ENCODE measurements at places on chromosomes 2 and 18. TPM values are rescaled to one million over a fixed set of nuclear protein-coding genes. Genes with fewer than 3 reads are reported as not detected.
A peak's percentile ranks its signal among the peaks of the same experiment; 100 is the strongest.

The SERPINB3 gene
- not detected for total RNA-seq

DNA sequence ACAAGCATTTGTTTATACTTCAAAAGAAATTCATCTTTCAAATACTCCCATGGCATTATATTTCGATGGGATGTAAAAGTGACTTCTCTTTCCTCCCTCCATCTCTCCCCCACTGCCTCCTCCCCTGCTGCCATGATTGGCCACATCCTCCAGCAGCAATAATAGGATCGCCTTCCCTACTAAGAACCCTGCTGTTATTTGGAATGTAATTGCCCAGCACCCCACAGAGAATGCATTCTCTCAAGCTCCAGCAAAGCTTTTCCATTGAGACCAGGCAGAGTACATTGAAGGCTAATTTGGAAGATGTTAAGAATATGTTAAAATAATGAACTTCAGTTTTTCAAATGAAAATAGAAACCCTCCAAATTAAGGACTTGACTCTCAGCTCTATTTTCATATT lies 375.4 kb upstream of the ACVR2A start:
- no peak for DNase-seq

DNA sequence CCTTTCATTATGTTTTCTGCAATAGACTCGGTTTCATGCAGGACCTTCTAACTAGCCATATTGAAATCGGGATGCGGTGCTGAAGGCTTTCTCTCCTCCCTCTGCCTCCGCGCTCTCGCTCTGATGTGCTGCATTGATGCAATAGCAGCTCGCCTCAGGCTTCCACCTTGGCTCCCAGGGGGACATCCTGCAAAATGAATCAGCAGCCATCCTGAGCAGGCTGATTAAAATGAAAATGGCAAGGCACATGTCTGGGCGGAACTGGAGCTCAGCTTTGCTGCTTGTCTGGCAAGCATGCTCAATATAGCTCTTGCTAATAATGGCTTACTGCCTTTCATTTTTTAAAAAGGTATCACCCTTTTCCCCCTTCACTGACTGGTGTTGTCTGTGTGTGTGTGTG lies 806 bp upstream of the MYT1L start:
- no peak for DNase-seq

GRCh38 chr2:108125581-108125980 lies 114.2 kb upstream of the SULT1C3 start:
- DNase-seq = no peak

- DNase-seq = peak; percentile 73
Observed at GRCh38 chr2:239216614-239217273, 184.1 kb downstream of the HDAC4 start.

DNA sequence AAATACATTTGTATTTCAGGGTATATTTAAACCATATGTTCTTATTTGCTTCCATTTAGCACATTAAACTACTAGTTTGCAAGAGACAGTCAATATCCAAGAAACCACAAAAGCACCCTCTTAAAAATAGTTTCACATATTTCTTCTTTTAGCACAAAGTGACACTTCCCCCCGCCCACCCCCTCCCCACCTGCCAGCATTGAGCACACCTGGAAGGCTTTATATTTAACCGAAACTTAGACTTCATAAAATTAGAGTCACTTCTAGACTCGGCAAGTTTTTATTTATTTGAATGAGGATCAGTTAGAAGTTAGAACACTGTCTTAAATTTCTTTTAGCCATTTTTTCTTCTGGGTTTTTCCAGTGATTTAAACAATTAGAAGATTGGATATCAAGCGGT lies 355.9 kb upstream of the FIGN start:
- no peak for DNase-seq

GRCh38 chr18:75210274-75211001 lies at the start of gene TSHZ1:
Gene TSHZ1, plus strand, starts transcription at chr18:75210797. Its CDS starts 1,080 bp downstream, at chr18:75211877.
- no peak for DNase-seq

The CXCR1 gene
- 1.1 TPM for total RNA-seq

GRCh38 chr2:186714611-186715010 lies 20.8 kb downstream of the FAM171B start:
- no peak for DNase-seq

DNA sequence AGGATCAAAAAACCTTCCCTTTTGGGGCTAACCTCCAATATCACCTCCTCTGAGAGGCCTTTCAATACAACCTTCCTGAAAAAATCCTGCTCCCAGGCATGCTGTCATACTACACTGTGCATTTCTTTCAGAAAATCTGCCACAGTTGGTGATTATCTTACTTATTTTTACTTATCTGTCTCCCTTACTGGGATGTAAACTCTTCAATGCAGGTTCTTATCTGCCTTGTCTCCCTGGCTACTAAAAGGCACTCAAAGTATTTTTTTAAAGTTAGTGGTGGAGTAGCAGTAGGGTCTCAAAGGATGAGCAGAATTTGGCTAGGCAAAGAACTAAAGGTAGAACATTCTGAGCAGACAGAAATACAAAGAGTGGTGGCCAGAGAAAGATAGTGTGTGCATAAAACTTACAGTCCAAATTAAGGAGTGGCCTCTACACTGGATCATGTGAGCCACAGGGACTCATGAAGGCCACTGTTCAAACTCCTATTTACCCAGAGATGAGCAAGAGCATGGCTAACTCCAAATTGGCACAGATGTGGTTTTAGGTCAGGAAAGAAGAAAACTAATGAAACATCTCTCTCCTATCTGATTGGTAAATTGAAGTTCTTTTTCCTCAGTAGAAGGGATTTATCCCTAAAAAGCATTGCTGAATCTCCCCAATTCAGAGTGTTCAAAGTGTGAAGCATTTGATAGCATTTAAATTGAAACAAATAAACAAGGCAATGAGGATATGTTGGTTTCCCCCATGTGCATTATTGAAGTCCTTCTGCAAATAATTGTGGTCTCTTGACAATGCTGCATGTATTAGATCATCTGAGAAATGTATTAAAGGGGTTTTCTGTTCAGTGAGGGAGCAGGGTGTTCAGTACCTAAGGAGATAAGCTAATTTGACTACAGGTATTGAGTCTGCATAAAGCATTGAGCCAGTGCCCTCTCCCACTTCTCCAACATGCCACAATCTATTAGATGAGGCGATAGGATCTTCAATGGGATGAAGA lies 285.5 kb downstream of the MREG start:
- no peak for DNase-seq

The RAD51AP2 gene
- total RNA-seq = not detected

DNA sequence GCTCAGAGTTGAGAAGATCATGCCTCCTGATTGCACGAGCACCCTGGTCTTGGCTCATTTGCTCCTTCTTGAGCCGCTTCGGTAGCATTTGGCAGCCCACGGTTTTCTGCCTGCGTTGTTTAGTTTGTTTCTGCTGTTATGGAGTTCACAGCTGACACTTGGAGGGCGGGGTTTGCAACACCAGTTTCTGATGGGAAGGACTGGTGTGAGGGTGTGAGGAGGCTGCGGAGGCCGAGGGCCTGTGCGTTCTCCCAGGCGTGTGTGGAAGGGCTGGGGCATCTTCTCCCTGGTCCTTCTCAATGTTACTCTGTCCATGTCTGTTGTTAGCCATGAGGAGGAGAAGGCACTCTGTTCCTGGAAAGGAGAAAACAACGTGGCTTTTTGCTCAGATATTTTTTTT lies 22.9 kb downstream of the NFATC1 start:
- no peak for DNase-seq

GRCh38 chr18:62334120-62334519 lies 9.0 kb downstream of the TNFRSF11A start:
- no peak for DNase-seq

- DNase-seq = no peak
Observed at GRCh38 chr2:150480241-150480640, 7.2 kb downstream of the RND3 start.

The PSMA8 gene
- total RNA-seq = not detected

DNA sequence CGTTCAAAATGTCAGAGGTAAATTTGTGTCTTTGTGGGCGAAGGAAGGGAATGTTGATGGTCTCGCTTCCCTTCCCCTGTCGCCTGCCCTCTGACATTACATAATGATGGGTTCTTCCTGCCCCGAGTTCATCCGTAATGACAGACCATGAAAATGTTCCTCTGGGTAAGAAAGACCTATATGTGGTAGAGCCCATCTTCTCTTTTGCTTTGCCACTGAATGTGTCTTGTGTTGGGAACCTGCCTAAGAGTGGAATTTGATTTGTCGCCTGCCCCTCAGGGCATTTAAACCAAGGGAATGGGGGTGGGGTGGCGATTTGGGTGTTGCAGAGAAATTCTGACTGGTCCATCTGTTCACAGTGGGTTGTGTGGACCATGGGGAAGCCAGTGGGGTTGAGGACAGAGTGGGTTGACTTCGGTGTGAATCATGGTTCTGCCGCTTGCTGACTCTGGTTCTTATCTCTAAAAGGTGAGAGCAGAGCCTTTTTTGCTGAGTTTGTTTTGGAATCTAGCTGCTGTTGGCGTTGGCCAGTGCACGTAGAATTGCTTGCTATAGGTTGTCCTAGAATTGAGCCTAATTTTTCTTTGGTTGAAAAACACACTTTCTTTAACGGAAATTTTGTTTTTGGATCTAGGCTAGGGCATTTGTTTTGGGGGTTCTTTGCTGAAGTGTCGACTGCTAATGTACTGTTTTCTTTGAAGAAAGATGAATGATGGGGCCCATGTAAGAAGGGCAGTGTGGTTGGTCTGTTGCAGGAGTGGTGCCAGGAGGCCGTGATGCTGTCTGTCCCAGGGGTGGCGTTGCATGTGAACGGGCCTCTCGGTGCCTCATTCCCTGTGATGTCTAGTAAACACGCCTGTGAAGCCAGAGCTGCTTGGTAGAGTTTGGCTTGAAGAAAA lies 1.3 kb downstream of the INPP4A start:
- DNase-seq = no peak

The CMPK2 gene
- total RNA-seq = 4.9 TPM

The ANKAR gene
- 14.1 TPM for total RNA-seq

The GPR35 gene
- 1.2 TPM for total RNA-seq

- DNase-seq = no peak
Observed at GRCh38 chr18:26442126-26442525, 106.2 kb downstream of the KCTD1 start.

DNA sequence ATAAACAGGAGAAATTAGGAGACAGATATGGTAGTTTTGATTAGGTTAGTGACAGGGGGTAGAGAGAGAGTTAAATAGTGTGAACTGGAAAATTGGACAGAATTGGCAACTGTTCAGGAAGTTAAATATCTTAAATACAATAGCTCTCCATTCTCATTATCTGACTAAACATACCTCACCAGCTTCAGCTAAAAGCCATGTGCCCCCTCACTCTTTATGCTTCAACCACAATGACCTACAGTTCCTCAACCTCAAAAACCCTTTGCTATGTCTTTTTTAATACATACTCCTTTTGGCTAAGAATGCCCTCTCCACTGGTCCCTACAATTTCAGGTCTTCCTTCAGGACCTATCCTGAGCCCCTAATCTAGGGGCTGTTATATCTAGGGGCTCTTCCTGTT lies 740.2 kb upstream of the ZEB2 start:
- no peak for DNase-seq

- no peak for DNase-seq
Observed at GRCh38 chr2:134852518-134852917, 14.1 kb downstream of the ACMSD start.

DNA sequence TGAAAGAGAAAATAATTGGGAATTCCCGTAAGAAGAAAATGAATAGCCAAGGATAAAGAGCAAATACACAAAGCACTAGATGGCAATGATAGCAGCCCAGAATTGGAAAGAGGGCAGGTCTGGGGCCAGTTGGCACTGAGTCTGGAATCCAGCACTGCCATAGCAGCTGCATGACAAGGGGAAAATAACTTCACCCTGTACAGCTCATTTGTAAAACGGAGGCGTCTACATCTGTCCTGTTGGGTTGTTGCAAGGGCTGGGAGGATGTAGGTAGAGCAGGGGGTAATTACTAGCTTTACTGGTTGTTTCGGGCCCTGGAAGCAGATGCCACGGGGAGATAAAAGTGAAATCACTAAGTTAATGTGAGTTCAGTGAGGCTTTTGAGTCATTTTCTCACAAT lies 110.0 kb upstream of the RASGRP3 start:
- no peak for DNase-seq
